ENCODE measurements at places on chromosomes 11 and 22.

DNA sequence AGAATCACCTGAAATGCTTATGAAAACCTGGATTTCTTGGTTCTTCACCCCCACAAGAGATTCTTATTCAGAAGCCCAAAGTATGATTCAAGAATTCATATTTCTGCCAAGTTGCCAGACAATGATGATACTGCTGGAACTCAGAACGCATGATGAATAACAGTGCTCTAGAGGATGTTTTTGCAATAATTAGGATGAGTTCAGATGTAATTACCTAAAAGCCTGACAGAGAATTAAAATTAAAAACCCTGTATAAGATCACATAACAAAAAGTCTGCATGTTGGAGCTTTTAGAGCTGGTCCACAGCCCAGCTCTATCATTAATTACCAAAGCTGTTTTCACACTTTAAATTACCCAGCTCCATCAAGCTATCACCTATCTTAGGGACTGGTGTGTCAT is 211.8 kb downstream of the LUZP2 start:
- no peak for DNase-seq

GRCh38 chr11:70799386-70799785 is 401.1 kb downstream of the CTTN start:
- DNase-seq = no peak

- DNase-seq = no peak
Observed at GRCh38 chr11:43408277-43408676, 49.6 kb downstream of the TTC17 start.

- DNase-seq = peak; percentile 4
Observed at GRCh38 chr11:125314276-125315078, 149.9 kb downstream of the PKNOX2 start.

GRCh38 chr11:3231550-3231850 is 717 bp downstream of the MRGPRE start:
- no peak for DNase-seq

DNA sequence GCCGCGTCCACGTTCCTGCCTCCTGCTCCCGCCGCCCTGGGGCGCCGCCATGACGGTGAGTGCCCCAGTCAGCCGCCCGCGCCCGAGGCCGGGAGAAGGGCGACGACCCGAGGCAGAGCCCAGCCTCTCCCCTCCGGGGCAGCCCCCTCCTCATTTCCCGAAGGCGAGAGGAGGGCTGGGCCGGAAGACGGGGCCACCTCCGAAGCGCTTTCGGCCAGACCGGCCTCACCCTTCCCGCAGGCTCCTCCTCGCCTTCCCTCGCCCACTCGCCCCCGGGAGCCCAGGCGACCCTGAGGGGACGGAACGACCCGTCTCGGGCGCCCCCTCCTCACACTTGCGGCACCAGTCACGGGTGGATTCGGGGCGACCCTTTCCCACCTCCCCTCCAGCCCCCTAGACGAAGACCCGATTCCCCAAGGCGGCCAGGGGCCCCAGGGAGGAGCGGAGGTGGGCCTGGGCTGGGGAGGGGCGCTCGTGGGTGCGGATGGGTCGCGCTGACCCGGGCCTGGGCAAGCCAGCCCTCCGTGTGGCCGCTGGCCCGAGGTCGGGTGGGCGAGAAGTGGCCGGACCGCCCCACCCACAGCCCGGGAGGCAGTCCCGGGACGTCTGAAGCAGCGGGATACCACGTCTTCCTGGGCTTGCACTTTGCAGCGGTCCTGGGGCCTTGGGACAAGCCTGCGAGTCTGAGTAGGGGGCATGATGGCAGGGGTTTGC is 49.7 kb downstream of the TRIOBP start:
- no peak for DNase-seq

- no peak for DNase-seq
Observed at GRCh38 chr22:44578516-44579230, 80.6 kb upstream of the RTL6 start.

DNA sequence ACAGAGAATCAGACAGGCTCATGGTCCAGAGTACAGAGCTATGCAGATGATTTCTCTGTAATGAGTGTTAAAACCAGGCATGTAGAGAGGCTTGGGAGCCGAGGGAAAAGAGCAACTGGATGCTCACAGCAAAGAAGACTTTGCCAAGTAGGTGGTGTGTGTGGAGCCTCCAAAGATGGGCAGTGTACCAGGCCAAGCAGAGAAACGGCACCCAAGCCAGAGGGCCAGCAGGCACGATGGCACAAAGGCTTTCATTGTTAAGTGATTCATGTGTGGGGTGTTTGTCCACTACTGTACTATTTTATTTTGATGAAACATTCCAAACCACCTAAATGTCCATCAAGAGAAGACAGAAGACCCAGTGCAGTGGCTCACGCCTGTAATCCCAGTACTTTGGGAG is 11.1 kb downstream of the RANGAP1 start:
- DNase-seq = no peak

Data from DMS 273 treated with DMSO at 0.1 percent for 48 hours (cell line).